ENCODE measurements at places on chromosomes 5 and 9.

- no peak for DNase-seq
These were observed 339.2 kb downstream of the ARL15 start for GRCh38 chr5:53971131-53971530.

GRCh38 chr5:54520438-54520846 is 2.9 kb downstream of the SNX18 start:
- DNase-seq = no peak

- DNase-seq = no peak
These were observed 1.6 kb downstream of the TEX48 start for GRCh38 chr9:114680259-114681001.

- DNase-seq = no peak
These were observed 123.4 kb downstream of the SEC61B start for GRCh38 chr9:99345451-99345850.

GRCh38 chr5:172541773-172542136 is 87.4 kb upstream of the SH3PXD2B start:
- DNase-seq = no peak

DNA sequence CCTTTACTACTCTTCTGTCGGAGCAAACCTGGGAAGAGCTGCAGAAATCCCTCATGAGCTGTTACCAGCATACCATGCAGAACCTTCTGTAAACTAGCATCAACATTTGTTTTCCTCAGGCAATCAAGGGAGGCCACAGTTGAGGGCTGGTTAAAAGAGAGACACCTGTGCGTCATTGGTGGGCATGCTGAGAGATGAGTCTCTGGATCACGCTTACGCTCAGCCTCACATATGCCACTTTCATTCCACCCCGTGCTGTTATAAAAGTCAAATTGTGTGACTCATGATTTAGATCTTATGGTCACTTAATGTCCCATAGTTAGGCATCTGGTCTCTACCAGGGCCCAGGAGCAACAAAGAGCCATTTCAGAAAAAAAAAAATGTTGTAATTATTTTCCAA is 18.1 kb upstream of the ICE1 start:
- no peak for DNase-seq
